GM23248 (cell line): ENCODE measurements at places on chromosomes 6 and 20. TPM values are rescaled to one million over a fixed set of nuclear protein-coding genes. Genes with fewer than 3 reads are reported as not detected.
A peak's percentile ranks its signal among the peaks of the same experiment; 100 is the strongest.

GRCh38 chr20:24458436-24458835 is 11.0 kb upstream of the SYNDIG1 start:
- no peaks in the 10 kb centered on the region for H3K36me3 ChIP-seq
- H3K4me3 ChIP-seq: no peak overlapping the region
- DNase-seq: no peak
- H3K27ac ChIP-seq: no peak overlapping the region
- no peaks in the 10 kb centered on the region for H3K4me1 ChIP-seq

DNA sequence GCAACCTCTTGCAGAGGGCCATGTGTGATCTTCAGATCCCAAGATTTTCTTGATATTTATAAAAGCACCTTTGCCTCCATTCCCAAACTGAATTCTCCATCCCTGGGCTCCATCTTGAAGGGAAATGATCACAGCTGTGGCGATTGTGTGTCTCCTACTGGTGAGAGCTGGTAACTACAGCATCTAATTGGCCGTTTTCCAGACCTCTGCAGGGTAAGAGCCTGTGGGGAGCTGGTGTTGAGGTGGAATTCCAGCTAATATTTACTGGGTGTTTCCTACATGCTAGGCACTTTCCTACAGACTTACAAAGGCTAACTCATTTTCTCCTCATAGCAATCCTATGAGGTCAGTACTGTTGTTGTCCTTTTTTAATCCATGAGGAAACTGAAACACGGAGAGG is 59.2 kb upstream of the FNDC1 start:
- DNase-seq: peak; percentile 73
- no peaks in the 10 kb centered on the region for H3K27me3 ChIP-seq
- H3K4me3 ChIP-seq: no peak overlapping the region
- no peak overlapping the region for H3K27ac ChIP-seq

DNA sequence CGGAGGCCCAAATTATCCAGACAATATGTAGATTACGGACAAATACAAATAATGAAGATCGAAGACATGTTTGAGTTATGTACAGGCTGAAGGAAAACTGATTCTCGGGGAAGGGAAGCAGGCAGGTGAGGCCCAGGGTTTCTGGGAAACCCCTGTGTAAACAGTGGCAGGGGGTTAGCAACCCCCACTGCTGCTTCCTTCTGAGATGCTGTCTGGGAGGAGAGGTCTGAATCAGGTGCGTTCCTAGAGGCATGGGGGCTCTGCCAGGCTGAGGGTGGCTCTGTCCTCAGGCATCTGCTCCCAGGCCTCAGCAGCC is 7.2 kb upstream of the MDGA1 start:
- H3K4me3 ChIP-seq: peak overlapping the region; percentile 72
- no peaks in the 10 kb centered on the region for H3K36me3 ChIP-seq
- no peak for DNase-seq

GRCh38 chr6:36297051-36297450 is 27.2 kb downstream of the PNPLA1 start:
- H3K36me3 ChIP-seq: no peaks in the 10 kb centered on the region
- H3K4me1 ChIP-seq: peaks cover 15% of the 10 kb centered on the region
- no peak overlapping the region for H3K27ac ChIP-seq
- H3K27me3 ChIP-seq: no peaks in the 10 kb centered on the region

The TSPO2 gene
- not detected in 2 replicates for total RNA-seq

The IL17A gene
- total RNA-seq: not detected in 2 replicates
